ENCODE measurements at places on chromosomes 16 and 17.

GRCh38 chr16:29107299-29107698, 122.4 kb downstream of the LAT start:
- no peak for DNase-seq

DNA sequence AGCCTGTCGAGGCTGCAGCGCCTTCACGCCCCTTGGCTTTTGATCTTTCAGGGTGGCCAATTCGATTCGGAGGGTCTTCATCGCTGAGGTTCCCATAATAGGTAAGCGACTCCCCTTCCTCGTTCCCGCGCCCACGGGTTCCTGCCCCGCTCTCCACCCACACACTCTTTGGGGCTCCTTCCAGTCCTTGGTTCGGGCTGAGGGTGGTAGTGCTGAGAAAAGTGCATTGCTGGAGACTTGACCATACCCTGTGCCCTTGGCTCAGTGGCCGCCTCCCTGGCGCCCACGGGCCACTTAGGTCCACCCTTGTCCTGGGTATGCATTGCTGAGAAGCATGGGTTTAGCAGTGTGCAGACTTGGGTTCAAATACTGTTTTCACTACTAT, 491 bp downstream of the POLR2C start:
- DNase-seq: no peak

DNA sequence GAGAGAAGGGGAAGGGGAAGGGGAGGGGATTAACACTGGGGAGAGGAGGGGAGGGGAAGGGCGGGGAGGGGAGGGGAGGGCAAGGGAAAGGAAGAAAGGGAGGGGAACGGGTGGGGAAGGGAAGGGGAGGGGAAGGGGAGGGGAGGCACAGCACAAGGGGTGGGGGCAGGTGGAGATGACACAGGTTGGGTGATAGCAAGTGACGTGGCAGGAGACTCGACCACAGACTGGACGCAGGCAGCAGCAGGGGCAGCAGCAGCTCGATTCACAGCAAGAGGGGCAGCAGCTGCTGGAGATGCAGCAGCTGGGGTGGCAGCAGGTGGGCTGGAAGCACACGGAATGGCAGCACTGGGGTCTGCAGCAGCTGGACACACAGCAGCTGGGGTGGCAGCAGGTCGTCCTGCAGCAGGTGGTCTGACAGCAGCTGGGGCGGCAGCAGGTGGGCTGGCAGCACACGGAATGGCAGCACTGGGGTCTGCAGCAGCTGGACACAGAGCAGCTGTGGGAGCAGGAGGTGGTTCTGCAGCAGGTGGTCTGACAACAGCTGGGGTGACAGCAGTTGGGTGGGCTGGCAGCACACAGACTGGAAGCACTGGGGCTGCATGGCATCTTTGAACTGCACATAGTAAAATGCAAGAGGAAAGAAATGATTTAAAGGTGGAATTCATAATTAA, at the start of gene KRTAP4-16:
KRTAP4-16 (minus strand) TSS at position 624 of the 674 bp plus-strand sequence; CDS start at position 624, 0 bp downstream.
- DNase-seq: no peak

GRCh38 chr17:76439314-76439928, 13.5 kb downstream of the UBE2O start:
- no peak for DNase-seq

DNA sequence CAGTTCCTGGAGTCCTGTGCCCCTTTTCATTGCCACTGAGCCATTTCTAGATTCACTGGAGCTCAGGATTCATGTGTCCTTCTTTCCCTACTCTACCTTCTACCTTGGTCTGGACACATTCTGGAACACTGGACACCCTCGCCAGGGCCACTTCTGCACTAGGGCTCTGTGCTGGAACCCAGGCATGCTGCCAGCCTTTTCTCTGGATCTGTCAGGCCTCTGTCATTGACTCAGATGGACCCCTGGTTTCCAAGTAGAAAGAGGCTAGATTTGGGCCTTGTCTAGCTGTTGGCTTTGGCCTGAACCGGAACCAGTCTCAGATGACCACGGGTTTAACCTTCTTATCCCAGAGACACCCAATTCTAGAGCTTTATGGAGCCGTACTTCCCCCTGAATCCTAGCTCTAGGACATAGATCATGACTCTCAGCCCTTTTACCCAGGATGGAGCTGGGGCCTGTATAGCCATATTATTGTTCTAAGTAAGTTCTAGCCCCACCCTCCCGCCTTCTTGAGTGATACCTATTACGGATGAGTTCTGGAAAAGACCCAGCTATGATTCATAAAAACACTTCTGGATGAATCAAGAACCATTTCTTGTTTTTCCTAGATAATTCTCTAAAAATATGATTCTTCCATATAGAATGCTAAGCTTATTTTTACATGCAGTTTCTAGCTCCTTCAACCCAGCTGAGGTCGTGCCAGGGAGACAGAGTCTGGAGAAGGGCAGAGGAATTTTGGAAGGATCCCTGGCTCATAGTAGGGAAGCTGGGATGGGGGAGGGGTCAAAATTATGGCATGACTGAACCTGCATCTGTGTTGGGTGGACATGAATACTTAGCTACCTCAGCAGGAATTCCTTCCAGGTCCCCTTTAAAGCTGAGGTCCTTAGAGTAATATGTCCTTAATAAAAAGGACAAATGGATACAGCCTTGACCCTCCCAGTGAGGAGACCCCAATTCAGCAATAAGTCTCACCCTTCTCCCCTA, 1.1 kb upstream of the CHRNB1 start:
- no peak for DNase-seq

DNA sequence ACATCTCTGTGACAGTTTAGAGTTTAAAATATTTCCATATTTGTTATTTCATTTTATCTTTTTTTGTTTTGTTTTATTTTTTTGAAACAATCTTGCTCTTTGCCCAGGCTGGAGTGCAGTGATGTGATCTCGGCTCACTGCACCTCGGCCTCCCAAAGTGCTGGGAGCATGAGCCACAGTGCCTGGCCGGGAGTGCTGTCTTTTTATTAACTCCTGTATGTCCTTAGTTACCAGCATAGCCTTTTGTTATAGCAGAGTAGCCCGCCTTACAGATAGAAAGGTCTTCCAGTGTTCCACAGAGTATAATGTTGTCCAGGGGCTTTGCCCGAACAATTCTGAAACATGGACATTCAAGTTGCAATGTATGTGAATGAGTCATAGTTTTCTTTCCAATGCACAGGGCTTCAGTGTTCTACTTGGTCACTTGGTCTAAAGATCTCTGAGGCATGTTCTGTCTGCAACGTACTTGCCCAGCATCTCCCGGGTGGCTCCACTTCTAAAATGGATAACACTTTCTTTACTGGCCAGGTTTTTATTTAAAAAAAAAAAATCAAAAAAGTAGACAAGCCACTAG, 125.6 kb downstream of the KCNJ18 start:
- no peak for DNase-seq

DNA sequence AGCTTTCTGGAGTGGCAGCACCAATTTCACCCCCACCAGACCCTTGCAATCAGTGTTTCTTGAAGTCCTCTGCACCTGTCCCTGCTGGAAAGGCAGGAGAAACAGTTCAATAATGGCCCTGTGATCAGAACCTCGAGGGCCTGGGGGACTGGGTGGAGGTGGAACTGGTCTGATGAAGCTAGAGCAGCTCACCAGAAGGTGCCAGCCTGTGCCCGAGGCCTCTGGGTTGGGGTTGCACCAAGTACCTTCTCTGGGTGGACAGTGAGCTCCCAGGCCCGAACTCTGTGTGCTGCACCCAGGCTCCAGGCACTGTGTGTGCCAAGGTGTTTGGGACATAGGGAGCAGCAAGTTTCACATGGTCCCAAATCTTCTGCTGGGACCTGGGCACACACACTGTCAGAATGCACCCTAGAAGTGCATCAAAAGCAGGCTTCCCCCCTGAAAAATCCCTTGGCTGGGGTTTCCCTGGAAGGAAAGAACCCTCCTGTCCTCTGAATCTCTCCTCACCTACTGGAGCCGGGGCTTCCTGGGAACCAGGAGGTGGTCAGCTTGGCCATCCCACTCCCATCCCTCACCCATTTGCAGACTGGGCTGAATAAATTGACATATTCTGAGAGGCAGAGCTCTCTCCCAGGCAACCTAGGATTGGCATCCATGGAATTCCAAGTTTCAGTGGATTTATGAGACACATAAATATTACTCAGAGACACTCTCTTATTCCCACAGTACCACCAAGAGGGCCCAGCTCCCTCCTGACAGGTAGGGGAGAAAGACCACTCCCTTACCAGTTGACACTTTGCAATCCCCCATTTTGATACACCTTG, 17.4 kb downstream of the CD300LG start:
- DNase-seq: no peak

DNA sequence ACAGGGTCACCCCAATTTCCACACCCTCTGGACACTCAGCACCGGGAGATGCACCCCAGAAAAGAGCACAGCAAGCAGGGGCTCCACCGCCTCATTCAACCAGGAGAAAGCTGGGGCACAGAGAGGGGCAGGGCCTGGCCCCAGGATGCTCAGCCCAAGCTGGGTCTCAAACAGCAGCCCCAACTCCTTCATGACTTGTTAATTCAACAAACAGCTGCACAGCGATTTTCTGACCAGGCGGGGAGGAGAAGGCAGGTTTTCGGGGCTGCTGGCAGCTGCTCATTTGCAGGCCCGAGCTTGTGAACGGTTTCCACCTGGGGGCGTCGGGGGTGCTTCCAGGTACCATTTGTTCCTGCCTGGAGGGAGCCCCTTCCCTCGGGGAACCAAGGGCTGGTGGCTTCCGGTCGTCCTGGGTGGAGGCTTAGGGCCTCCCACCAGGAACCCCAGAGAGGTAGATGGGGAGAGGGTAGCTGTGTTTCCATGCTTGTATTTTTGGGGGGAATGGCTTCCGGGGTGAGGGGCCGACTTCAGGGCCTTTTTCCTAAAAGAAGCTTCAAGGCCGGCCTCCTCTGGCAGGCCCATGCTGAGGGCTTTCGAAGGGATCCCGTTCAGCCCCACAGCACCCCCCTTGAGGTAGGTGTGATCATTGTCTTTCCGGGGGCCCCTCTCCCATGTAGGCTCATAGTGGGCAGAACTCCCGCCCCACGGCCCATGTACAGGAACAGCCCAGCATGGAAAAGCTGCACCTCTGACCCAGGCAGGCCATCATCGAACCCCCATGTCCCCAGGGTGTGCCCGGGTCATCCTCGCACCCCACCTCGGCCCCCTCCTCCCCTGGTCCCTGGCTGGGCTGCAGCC, 191.6 kb upstream of the GSE1 start:
- no peak for DNase-seq

DNA sequence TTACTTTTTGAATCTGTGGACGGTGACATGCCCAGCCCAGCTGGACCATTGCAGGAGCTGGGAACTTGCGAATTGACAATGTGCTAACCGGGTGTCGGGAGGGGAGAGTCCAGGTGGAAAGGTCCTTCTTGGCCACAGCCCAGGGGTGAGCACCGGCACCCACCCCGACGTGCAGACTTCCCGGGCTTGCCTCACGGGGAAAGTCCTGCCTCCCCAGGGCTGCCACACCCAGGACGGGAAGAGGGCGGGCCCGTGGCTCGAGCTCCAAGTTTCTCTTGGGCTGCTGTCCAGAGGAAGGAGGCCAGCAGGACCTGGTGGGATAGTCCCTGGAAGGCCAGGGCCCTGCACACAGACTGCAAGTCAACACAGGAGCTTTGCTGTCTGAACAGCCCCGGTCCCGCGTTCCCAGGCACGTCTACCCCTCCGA, 17.7 kb downstream of the CARD14 start:
- no peak for DNase-seq

DNA sequence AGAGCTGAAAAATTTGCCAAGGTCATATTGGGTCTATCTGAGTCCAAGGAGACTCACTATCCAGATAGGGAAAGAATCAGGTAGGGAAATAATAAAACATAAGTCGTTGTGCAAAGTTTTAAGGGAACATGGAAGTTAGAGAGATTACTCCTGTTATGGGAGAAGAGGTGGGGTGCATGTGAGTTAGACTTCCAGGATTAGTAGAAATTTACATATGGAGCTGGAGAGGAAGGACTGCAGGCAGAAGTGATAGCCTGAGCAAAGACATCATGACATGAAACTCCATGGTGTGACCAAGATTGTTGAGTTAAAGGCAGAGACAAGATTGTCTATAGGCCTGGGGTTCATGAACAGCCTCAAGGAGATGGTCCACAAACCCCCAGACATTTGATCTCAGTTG, 5.8 kb upstream of the KSR1 start:
- no peak for DNase-seq

GRCh38 chr17:73194514-73195222, 1.8 kb downstream of the COG1 start:
- DNase-seq: no peak

GRCh38 chr16:85859818-85860125, 39.2 kb upstream of the IRF8 start:
- no peak for DNase-seq

DNA sequence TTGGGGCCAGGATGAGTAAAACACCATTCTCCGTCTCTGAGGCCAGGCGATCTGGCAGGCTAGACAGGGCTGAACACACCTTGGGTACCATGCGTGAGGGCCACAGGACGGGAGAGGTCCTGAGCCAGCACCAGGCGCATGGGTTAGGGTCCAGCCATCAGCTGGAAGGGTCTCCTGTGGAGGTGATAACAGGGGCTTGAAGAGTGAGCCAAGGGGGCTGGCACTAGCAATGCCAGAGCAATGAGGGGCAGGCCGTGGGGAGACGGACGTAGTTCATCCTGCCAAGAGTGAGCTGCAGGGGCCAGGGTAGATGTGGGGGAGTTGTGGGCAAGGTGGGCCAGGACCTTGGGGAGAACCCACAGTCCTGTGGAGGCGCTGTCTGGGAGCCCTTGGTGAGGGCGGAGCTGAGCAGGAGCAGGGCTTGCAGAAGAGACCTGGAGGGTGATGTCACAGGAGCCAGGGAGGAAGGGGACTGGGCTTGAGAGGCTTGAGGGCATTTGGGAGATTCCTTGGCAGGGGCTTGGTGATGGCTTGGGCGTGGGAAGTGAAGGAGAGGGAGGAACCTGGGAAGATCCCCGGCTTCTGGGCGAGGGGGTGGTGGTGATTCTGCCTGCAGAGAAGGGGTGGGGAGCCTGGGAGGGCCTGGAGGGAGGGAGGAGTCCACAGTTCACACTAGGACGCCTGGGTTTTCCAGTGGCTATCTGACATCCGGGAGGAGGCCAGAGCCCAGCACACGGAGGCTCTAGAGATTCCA, 6.3 kb upstream of the NPTX1 start:
- DNase-seq: no peak

DNA sequence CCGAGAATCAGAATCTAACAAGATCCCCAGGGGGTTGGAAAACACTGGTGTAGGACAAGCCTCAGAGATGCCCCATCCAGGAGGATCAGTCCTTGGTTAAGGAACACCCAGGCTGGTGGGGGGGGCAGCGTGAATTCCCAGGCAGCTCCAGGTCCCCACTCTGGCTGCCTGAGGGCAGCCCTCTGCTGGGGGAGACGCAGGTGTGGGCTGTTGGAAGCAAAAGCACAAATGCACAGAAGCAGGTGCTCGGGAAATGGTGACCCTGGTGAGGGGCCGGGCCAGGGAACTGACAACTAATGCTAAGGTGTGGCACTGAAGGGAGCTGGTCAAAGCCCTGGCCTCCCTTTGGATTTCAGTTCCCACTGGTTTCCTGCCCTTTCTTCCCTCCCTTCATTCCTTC, 140.8 kb upstream of the CDH5 start:
- DNase-seq: no peak

- DNase-seq: no peak
These were observed 4.3 kb downstream of the KRT37 start for GRCh38 chr17:41420134-41420533.

- DNase-seq: no peak
These were observed 634.8 kb downstream of the KCNJ2 start for GRCh38 chr17:70804161-70804560.
